Activated naive CD4-positive, alpha-beta T cell treated with anti-CD3 and anti-CD28 coated beads for 36 hours (primary cell): ENCODE measurements at places on chromosomes 13 and 19. TPM values are rescaled to one million over a fixed set of nuclear protein-coding genes. Genes with fewer than 3 reads are reported as not detected.

The CACNG7 gene
- not detected for total RNA-seq

The DACH1 gene
- not detected for total RNA-seq

The CDKN2D gene
- 69.2 TPM for total RNA-seq

The DCLK1 gene
- total RNA-seq, result not detected

The SOHLH2 gene
- total RNA-seq, result not detected

- H3K27me3 ChIP-seq, result peaks cover 3% of the 10 kb centered on the region
- peaks cover 22% of the 10 kb centered on the region for H3K4me1 ChIP-seq
- H3K27ac ChIP-seq, result no peak overlapping the region
- no peak for DNase-seq
These were observed 60.5 kb downstream of the MAP4K1 start for GRCh38 chr19:38557205-38557799.

GRCh38 chr13:54599413-54599812 is 1570.8 kb downstream of the OLFM4 start:
- H3K27ac ChIP-seq, result no peak overlapping the region
- H3K4me1 ChIP-seq, result no peaks in the 10 kb centered on the region

DNA sequence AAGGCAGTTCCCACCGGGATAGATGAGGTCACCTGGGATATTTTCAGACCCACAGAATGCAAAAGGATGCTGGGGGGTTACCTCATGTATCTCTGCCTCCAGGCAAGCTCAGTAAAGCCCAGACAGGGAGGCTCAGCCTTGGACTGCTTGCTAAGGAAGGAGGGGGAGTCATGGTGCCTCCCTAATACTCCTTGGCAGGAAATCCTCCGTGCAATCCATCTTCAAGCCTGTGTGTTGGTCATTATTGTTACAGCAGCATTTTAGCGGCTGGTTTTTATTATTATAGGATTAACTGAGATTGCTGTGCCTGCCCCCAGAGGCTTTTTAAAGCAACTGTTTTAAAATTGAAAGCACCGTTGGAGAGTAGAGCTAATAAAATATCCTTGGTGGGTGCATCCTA is 188.5 kb upstream of the UBL3 start:
- H3K4me3 ChIP-seq, result no peak overlapping the region
- DNase-seq, result no peak
- H3K36me3 ChIP-seq, result no peaks in the 10 kb centered on the region
- H3K27ac ChIP-seq, result no peak overlapping the region

DNA sequence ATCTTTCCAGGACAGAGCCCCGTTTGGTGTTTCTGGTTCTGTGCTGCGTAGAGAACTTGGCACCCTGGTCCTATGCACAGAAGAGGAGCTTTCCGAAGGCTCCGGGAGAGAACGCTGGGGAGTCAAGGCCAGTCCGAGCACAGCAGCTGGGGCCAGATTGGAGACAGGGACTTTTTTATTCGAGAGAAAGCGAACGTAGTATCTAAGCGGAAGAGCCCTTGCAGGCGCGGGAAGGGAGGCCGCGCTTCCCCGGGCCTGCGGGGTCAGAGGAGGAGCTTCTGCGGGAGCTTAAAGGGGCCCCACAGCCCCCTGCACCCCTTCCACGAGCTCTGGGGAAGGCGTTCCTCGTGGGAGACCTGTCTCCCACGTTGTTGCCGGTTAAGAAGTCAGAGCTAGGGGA is 48.6 kb upstream of the ARHGEF7 start:
- DNase-seq, result no peak
- H3K4me1 ChIP-seq, result peaks cover 4% of the 10 kb centered on the region
- H3K4me3 ChIP-seq, result peak overlapping the region; percentile 44
- no peaks in the 10 kb centered on the region for H3K36me3 ChIP-seq
- no peak overlapping the region for H3K27ac ChIP-seq

DNA sequence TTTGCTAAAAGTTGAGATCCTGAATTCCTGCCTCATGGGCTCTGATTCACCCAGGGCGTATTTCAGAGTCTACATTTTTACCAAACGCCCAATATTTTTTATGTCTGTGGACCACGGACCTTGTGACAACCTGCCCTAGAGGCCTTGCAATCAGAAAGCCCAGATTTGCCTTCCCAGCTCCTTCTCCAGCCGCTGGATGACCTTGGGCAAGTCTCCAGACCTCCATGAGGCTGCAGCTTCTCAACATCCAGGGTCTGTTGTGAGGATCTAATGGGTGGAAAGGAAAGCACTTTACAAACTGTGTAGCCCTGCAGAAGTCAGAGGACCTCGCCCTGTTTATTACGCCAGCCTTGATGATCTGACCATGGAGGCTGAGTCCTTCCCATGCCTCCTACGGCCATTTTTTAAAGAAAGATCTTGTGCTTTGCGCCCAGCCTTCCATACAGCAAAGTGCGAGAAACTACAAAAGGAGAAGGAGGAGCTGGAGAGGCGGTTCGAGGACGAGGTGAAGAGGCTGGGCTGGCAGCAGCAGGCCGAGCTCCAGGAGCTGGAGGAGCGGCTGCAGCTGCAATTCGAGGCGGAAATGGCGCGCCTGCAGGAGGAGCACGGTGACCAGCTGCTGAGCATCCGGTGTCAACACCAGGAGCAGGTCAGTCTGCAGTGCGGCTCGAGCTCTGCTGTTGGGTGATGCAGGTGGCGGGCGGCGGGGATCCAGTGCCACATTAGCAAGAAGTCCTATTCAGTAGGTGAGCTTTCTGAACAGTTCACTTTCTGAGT is 115.6 kb downstream of the SLC7A1 start:
- DNase-seq, result no peak
- no peaks in the 10 kb centered on the region for H3K4me1 ChIP-seq
- no peaks in the 10 kb centered on the region for H3K36me3 ChIP-seq
- H3K27me3 ChIP-seq, result no peaks in the 10 kb centered on the region

GRCh38 chr19:47158367-47158791 is 27.7 kb downstream of the SAE1 start:
- peak overlapping the region; percentile 98 for H3K27ac ChIP-seq
- H3K36me3 ChIP-seq, result peaks cover 61% of the 10 kb centered on the region
- H3K27me3 ChIP-seq, result no peaks in the 10 kb centered on the region
- no peak for DNase-seq
- H3K4me1 ChIP-seq, result peaks cover 70% of the 10 kb centered on the region
- peak overlapping the region; percentile 57 for H3K4me3 ChIP-seq

GRCh38 chr13:93375491-93375890 is 148.9 kb downstream of the GPC6 start:
- no peaks in the 10 kb centered on the region for H3K36me3 ChIP-seq
- DNase-seq, result no peak
- peaks cover under 1% of the 10 kb centered on the region for H3K27me3 ChIP-seq
- H3K4me1 ChIP-seq, result no peaks in the 10 kb centered on the region
- no peak overlapping the region for H3K27ac ChIP-seq
- H3K4me3 ChIP-seq, result no peak overlapping the region

DNA sequence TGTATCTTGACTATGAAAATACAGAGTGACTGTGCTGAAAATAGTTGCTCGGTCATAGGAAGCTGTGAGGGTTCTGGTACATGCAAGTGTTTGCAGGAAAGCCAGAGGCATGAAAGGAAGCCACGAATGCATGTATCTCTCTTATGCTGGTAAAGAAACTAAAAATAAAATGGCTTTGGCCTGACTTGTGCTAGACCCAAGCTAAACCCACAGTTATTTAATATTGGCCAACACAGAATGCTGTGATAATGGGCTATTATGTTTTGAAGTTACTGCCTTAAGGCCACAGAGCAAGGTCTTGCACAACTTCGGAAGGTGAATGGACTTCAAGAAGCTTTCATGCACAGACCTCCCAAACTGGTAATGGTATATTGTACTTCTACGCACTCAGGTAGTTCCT is 518.2 kb upstream of the HTR2A start:
- H3K27me3 ChIP-seq, result no peaks in the 10 kb centered on the region
- DNase-seq, result no peak
- no peak overlapping the region for H3K4me3 ChIP-seq
- no peaks in the 10 kb centered on the region for H3K36me3 ChIP-seq
- H3K4me1 ChIP-seq, result no peaks in the 10 kb centered on the region

DNA sequence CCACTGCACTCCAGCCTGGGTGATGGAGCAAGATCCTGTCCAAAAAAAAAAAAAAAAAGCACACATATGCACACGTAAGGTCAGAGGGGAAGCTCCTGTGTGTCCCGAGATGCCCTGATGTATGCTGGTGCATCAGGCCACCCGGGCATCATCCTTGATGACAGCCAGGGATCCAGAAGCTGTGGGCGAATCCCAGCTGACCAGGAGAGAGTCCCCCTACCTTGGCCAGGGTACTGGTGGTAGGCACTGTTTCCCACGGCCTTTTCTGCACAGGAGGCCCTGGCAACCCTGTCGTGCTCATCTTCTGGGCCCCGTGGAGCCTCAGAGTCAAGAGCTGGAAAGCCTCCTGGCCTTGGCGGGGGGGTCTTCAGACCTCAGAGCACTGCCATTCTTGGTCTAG is 14.0 kb downstream of the MYDGF start:
- H3K27ac ChIP-seq, result no peak overlapping the region
- peaks cover 16% of the 10 kb centered on the region for H3K36me3 ChIP-seq
- H3K27me3 ChIP-seq, result no peaks in the 10 kb centered on the region
- H3K4me1 ChIP-seq, result no peaks in the 10 kb centered on the region
- H3K4me3 ChIP-seq, result no peak overlapping the region

DNA sequence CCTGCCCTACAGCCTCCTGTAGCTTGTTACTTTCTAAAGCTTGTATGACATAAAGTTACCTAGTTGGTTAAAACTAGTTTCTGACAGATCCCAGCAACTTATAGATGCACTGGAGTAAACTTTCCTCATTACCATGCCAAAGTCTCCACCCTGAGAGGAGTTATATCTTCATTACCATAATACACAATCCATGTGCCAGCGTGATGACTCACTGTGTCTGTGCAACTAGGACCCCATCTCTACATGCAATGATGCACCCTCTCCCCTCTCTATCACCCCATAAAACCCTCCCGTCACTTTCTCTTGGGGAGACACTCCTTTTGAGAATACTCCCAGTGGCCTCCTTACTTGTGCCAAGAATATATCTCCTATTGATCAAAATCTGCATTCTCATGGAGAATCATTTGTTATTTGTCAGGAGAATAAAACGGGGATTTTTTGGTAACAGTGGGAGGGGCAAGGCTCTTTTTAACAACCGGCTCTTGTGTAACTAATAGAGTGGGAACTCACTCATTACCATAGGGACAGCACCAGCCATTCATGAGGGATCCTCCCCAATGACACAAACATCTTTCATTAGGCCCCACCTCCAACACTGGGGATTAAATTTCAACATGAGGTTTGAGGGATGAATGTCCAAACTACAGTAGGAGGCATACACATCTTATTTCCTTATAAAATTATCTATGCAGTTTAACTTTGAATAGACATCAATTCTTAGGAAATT is 235.1 kb upstream of the ATXN8OS start:
- H3K4me1 ChIP-seq, result no peaks in the 10 kb centered on the region
- no peaks in the 10 kb centered on the region for H3K36me3 ChIP-seq
- H3K4me3 ChIP-seq, result no peak overlapping the region
- H3K27ac ChIP-seq, result no peak overlapping the region

DNA sequence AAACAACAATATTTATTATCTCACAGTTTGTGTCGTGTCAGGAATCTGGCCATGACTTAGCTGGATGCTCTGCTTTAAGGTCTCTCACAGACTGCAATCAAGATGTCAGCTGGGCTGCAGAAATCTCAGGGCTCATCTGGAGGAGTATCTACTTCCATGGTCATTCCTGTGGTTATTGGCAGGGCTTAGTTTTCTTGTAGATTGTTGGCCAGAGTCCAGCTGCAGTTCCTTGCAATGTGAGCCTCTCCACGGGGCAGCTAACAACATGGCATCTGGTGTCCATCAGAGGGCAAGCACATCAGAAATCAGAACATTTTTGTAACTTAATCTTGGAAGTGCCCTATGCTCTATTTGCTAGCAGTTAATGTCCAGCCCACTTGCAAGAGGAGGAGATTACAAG is 45.7 kb upstream of the TDRD3 start:
- H3K27me3 ChIP-seq, result peaks cover 17% of the 10 kb centered on the region
- DNase-seq, result no peak
- no peaks in the 10 kb centered on the region for H3K4me1 ChIP-seq
- H3K27ac ChIP-seq, result no peak overlapping the region

DNA sequence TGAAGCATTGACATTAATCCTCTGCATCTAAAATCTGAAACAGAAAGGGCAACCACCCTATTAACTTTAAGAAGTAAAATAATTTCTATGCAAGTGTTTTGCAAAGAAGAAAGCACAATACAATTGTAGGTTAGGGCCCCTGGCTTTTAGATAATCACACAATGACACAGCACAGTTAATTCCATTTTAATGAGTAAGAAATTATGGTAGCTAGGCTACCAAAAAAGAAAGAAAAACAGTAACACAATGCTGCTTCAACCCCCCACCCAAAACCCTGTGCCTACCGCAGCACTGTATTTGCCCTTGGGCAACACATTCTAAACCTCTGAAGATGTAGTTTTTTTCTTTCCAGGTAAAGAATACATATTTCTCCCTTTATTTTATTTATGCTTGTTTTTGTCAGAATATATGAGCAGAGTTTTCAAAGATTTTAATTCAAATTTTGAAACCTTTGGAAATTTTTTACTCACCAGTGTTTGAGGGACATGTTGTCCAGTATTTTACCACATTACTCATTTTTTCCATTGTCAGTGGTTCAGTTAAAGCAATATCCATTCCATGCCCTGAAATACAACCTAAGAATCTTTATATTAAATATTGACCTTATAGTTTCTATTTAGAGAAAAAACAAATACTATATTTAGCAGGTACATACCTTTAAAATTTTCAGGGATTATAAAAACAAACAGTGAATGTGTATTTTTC is 21.1 kb downstream of the SOHLH2 start:
- no peaks in the 10 kb centered on the region for H3K4me1 ChIP-seq
- H3K27ac ChIP-seq, result no peak overlapping the region

DNA sequence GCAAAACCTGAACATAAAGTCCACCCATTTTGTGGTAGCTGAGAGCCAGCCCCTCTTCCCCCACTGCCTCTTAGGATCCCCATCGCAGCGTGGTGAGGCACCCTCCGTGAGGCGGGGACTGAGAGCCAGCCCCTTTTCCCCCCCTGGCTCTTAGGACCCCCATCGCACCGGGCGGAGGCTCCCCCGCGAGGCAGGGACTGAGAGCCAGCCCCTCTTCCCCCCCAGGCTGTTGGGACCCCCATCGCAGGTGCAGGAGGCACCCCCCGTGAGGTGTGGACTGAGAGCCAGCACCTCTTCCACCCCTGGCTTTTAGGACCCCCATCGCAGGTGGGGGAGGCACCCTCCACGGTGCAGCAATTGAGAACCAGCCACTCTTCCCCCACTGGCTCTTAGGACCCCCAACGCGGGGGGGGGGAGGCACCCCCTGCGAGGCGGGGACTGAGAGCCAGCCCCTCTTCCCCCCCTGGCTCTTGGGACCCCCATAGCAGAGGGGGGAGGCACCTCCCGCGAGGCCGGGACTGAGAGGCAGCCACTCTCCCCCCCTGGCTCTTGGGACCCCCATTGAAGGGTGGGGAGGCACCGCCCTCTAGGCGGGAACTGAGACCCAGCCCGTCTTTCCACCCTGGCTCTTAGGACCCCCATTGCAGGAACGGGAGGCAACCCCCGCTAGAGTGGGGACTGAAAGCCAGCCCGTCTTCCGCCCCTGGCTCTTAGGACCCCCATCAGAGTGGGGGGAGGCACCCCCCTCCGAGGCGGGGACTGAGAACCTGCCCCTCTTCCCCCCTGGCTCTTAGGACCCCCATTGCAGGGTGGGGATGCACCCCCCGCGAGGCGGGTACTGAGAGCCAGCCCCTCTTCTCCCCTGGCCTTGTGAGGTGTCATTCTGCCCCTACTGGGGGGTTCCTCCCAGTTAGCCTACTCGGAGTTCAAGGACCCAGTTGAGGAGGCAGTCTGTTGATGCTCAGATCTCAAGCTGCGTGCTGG is 366.4 kb upstream of the SPRY2 start:
- no peaks in the 10 kb centered on the region for H3K27me3 ChIP-seq
- no peak for DNase-seq
- H3K4me3 ChIP-seq, result no peak overlapping the region
- H3K27ac ChIP-seq, result no peak overlapping the region

- peak within 1 kb of the TSS; percentile 97 for H3K4me3 ChIP-seq
- peaks cover 38% of the 10 kb centered on the region for H3K36me3 ChIP-seq
- DNase-seq, result peak; percentile 84
- peaks cover 26% of the 10 kb centered on the region for H3K4me1 ChIP-seq
- H3K27me3 ChIP-seq, result no peaks in the 10 kb centered on the region
These were observed at the start of gene SCGB2B2 for GRCh38 chr19:34676697-34677385. Gene SCGB2B2 (minus strand): TSS chr19:34677159. CDS start chr19:34594563, 82,596 bp downstream.
